ENCODE measurements at places on chromosomes 2 and 18.

GRCh38 chr2:150997702-150998440 is 263.8 kb downstream of the RBM43 start:
- no peak for DNase-seq

DNA sequence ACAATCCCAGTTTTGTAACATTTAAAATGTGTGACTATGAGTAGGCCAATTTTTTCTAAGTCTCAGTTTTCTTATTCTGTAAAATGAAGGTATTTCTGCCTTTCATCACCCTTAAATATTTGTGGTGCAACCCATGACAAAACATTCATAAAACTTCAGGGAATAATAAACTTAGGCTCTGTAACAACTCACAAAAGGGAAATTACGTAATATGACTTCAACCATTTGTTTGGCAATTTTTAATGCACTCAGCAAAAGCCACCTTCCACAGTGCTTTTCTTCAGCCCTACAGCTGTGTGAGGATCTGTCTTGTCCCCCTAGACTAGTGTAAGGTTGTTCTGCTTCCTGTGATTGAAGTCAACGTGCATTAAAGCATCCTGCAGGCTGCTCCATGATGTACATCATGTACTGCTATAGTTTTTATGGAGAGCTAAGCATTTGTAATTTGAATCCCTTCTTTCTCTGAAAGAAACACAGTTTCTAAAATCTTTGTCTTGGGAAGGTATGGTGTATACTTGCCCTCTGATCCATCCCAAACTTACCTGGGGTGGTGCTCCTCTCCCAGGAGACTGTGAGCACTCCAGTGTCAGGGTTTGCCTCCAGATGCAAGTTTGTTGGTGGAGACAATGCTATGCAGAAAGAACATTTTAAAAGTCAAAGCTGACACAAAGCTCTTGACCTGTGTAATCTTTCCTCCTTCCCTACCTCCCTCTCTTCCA is 39.1 kb downstream of the FN1 start:
- DNase-seq: no peak

GRCh38 chr2:106130251-106130998 is 63.7 kb downstream of the UXS1 start:
- no peak for DNase-seq

DNA sequence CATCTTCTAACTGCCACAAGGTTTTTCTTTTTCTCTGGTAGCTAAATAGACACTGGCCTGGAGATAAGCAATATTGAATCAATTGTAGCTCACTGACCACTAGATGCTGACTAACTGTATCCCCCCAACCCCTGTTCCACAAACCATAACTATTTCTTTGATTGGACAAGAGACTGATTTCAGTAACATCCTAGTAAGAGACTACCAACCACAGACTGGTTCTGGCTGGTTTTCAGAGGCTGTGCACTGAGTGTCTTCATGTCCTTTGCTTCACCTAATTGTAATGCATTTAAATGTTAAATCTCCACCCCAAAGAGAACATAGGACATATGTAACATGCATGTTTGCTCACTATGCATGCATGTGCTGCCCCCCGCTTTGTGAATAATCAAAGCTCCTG is 3.2 kb upstream of the AAK1 start:
- DNase-seq: no peak

GRCh38 chr2:14903709-14904374 is 271.3 kb downstream of the LRATD1 start:
- no peak for DNase-seq

GRCh38 chr2:20425371-20425881 is 21.4 kb upstream of the RHOB start:
- no peak for DNase-seq

DNA sequence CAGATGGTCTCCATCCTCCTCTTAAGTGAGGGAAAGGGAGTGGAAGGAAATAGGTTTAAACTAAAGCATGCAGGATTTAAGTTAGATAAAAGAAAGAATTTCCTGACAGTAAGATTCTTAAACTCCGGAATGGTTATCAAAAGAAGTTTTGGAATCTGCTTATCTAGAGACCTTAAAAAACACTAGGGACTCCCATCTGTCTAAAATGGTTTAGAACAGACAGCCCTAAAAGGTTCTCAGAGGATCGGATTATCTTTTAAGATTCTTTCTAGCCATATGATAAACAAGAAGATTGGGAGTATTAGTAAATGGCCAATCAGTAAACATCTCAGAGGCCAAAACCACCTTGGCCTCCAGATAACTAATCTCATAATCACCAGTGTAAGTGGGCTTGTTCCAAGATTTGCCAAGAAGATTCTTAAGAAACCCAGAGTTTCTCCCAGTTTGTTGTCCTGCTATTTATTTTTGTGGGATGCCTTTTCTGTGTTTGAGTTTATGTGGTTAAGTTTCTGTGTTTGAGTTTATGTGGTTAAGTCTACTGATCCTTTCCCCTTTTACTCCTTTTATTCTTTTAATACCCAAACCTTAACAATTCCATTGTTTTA is 314.9 kb upstream of the NRP2 start:
- DNase-seq: no peak

DNA sequence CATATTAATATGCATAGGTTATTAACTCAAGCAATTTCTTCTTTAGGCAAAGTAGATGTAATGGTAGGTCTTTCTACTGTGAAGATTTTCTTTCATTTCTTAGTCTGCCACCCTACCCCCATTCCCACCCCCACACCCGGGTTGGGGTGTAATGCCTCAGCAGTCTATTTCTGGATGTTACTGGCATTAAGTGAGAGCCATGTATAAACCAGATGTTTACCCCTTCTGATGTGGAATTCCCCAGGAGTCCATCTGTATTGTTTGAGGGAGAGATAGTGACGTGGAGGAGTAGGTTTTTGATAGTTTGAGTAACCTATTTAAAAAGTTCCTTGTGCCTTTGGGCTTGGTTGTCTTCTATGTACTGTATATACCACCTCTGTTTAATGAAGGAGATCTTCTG is 11.8 kb downstream of the TDRD15 start:
- no peak for DNase-seq

DNA sequence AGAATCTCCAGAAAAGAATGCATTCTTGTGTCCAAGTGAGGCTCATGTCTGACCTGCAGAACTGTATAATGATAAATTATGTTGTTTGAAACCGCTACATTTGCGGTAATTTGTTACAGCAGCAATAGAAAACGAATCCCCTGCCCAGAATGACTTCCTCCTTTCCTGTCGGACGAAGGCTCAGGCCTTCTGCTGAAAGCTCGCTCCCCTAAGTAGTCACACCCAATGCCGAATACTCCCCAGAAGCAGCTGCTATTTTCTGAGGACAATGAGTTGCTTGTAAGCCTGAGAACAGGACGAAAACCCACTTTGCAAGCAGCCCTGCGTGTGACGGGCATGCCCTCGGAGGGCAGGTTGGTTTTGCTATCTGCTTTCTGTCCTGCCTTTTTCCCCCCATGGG is 27.7 kb upstream of the PTPN4 start:
- no peak for DNase-seq

GRCh38 chr2:193315428-193316091 is 1120.8 kb upstream of the TMEFF2 start:
- no peak for DNase-seq

DNA sequence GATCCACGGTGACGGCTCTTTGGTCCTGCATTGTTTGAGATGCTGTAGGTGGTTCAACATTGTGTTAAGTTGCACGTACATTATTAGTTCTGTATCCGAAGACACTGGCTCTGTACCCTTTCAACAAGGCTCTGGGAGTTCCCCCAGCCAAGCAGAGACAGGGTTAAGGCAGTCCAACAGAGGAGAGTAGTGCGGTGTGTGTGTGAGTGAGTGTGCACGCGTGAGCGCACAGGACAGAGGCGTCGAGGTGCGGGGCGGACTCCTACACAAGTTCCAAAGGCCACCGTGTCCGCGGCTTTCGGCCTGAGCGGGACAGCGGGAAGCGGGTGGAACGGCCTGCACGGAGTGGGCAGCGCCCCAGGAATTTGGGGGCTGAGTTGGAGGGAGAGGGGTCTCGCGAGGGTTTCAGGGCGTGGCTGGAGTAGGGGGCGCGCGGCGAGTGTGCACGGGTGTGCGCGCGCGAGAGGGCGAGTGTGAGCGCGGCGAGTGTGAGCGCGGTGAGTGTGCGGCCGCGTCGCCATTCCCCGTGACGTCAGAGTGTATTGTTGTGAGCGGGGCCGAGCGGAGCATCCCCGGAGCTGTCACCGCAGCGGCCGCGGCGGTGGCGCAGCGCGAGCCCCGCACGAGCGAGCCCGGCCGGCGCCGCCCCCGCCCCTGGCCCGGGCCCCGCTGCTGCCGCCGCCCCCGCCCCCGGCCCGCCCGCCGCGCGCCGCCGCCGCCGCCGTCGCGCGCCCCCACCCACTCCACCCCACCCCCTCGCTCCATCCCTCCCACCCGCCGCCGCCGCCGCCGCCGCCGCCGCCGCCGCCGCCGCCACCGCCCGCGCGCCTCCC is at the start of gene ASXL3:
Gene ASXL3 (plus strand): TSS at position 535 of the 833 bp plus-strand sequence. CDS start 413 bp downstream, outside the sequence.
- DNase-seq: no peak

GRCh38 chr2:238287737-238288649 is at the start of gene PER2:
PER2 (minus strand) TSS chr2:238288610; CDS start chr2:238277936, 10,674 bp downstream.
- no peak for DNase-seq

DNA sequence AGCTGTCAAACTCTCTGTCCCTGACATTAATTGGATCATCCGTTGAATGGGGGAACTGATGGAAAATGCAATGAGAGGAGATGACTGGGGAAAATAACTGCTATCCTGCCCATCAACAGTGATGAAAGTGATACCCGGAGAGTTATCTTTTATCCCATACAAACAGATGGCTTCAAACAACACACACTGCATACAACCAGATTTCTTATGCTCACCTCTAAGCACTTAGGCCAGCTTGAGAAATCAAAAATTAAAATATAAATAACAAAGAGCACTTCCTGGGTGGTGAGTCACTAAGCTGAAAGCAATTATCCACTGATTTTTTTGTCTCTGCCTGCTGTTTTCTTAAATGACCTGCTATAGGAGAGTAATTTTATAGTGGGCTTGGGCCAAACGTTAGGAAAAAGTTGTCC is 237.6 kb upstream of the RGPD4 start:
- no peak for DNase-seq

- no peak for DNase-seq
Observed at GRCh38 chr2:128444816-128445522, 126.3 kb upstream of the HS6ST1 start.

DNA sequence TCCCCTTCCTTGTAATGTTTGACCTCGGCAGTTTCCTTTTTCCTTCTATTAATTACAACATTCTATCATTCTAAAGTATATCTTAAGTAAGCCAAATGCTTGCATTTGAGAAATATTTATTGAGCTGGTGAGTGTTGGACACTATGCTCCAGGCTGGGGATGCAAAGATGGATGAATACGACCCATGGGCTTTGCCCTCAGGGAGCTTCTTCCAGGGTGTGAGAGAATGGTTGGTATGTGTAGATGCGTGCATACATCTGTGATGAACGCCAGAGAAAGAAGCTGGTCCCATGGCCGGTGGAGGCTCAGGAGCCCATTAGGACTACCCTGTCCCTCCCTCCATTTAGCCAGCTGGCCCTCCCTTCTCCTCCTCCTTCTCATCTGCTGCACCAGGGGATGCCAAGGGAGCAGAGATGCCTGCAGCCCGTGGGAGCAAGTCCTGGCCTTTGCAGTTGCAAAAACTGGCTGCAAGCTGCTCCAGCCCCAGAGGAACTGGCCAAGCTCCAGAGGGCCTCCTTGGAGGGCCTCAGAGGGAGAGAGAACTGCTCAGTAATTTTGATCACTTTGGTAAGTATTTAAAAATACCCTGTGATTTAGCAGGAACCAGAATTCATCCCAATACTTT is 65.7 kb upstream of the FOSL2 start:
- no peak for DNase-seq

DNA sequence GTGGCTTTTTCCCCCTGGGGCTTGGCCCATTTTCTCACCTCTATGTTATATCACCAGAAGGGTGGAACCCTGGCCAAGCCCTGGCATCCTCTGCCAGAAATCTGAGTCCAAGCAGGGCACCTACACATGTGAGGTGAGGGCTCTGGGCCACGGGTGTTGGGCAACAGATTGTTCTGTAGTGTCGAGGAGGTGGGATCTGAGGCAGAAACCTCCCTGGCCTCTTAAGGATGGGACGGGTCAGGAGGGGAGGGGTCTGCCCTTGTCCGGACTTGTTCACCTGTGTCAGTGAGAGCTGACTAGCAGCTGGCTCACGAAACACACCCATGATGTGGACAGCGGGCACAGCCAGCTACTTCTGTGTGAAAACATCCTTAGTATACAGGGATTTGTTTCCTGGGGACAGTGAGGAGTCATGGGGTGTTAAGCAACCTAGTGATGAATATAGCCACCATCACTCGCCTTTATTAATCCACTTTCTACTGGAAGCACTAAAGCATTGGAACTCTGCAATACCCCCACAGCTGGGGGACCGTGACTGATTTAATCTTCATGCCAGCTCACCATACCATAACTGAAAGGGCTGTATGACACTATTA is 35.6 kb downstream of the EPAS1 start:
- no peak for DNase-seq

DNA sequence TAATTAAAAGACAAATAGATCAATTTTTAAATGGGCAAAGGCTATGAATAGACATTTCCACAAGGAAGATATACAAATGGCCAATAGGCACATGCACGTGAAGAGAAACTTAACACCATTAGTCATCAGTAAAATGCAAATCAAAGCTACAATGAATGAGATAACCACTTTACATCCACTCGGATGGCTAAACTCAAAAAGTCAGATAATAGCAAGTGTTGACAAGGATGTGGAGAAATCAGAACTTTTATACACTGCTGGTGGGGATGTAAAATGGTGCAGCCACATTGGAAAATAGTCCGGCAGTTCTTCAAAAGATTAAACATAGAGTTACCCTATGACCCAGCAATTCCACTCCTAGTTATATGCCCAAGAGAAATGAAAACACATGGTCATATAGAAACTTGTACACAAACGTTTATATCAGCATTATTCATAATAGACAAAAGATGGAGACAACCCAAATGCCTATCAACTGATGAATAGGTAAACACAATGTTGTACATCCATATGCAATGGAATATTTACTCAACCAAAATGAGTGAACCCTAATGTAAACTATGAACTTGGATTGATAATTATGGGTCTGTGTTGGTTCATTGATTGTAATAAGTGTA is 51.1 kb downstream of the SMAD7 start:
- no peak for DNase-seq
